ENCODE measurements at places on chromosomes 2 and 18.

GRCh38 chr18:65876310-65876709, 125.5 kb downstream of the CDH7 start:
- DNase-seq, result no peak

DNA sequence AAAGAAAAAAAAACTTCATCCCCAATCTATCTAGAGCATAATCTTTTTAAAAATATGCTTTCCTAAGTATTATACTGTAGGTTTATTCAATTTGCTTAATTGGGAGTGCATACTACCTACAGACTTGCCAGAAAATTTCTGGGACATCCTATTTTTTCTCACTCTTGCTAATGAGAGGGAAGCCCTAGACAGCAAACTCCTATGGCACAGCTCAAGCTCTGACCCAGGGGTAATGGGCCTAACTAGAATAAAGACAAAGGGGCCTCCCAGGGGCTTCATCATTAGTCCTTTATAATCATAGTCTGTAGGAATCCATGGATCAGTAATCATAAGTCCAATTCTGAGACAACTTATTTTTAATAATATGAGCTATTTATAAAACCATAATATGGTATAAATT, 142.6 kb upstream of the ITGA4 start:
- DNase-seq, result no peak

GRCh38 chr2:30222031-30222430, 9.3 kb upstream of the LBH start:
- DNase-seq, result no peak

DNA sequence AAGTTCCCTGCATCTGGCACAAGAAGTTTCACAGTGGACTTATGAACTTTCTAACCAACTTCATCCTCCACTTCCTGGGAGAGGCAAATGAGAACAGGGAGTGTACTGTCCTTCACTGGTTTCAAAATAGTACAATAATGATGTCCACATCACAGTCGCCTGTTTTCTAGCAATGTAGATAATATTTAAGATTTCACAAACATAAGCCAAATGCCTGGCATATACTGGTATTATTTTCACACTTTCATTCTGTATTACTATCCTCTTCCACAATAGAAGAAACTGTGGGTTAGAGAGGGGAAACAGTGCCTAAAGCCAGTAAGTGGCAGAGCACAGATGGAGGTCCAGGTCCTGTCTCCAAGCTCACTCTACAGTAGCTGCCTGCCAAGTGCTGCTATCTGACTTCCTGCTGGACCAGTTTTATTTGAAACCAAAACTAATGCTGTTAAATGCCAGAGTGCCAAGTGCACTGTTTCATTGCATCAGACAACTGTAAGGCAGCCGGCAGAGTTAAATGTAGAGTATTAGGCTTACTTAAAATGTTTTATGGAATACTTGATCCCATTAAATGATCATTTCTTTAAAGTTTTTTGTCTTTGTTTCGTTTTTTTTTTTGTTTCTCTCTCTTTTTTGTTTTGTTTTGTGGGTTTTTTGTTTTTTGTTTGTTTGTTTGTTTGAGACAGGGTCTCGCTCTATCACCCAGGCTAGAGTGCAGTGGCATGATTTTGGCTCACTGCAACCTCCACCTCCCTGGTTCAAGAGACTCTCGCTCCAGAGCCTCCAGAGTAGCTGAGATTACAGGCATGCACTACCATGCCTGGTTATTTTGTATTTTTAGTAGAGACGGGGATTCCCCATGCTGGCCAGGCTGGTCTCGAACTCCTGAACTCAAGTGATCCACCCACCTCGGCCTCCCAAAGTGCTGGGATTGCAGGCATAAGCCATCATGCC, 15.1 kb downstream of the COBLL1 start:
- no peak for DNase-seq

GRCh38 chr2:121134728-121135127, 150.3 kb downstream of the TFCP2L1 start:
- no peak for DNase-seq

GRCh38 chr2:74576211-74576862, 21.8 kb downstream of the DOK1 start:
- no peak for DNase-seq

DNA sequence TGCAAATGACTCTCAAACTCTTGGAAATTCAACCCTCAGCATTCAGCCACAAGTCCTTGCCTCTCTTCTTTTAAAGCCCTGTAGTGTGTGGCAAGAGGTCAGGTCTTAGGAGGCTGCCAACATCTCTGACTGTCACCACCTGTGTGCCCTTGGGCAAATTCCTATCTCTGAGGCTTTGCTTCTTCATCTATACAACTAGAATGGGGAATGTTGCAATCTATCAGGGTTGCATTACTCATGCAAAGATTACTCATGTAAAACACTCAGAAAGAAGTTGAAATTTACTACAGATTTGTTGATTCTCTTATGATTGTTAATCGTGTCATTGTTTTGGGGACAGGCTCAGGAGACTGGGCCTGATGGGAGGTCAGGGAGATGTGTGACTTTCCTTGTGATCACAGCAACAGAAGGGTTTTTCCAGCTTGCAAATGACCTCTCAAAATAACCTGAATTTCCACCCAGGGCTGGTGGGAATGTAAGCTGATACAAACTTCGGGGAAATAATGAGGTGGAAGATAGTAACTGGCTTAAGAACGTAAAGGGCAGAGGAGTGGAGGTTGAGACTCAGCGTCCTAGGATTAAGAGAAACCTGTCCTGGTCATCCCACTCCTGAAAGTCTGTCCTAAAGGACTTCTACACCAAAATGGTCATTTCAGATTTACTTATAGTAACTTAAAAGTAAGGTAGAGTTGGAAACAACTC, 32.1 kb upstream of the SIGLEC15 start:
- no peak for DNase-seq

GRCh38 chr2:238257786-238258700, 18.2 kb upstream of the HES6 start:
- DNase-seq, result no peak

All from cortex of kidney (tissue), 1 donor.